ENCODE measurements at places on chromosomes 2 and 18.

DNA sequence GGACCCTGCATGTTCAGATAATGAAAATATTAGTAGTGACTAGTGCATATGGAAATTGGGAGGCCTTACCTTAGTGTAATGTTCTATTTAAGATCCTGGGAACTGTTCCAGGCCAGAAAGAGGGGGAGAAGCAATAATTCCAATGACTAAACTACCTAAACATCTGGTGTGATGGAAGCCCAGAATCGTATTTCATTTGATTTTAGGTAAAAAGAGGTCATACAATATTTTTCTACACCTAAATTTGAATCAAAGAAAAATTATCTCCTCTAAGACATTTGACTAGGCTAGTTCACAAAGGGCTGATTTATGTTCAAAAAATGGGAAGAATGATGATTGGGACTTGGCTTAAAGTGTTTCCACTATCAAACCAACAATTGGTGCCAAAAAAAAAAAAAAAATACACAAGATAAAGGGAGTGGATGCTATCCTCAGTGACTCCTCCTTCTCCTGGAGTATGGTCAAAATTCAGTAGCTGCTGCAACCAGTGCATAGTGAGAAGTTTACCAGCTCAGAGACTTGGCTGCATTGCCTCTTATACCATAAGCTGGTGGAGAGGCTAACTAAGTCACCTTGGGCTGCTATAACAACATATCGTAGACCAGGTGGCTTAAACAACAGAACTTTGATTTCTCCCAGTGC, 1038.3 kb upstream of the ACVR2A start:
- no peak for DNase-seq

GRCh38 chr18:44887227-44887631, 206.5 kb downstream of the SETBP1 start:
- DNase-seq, result no peak

DNA sequence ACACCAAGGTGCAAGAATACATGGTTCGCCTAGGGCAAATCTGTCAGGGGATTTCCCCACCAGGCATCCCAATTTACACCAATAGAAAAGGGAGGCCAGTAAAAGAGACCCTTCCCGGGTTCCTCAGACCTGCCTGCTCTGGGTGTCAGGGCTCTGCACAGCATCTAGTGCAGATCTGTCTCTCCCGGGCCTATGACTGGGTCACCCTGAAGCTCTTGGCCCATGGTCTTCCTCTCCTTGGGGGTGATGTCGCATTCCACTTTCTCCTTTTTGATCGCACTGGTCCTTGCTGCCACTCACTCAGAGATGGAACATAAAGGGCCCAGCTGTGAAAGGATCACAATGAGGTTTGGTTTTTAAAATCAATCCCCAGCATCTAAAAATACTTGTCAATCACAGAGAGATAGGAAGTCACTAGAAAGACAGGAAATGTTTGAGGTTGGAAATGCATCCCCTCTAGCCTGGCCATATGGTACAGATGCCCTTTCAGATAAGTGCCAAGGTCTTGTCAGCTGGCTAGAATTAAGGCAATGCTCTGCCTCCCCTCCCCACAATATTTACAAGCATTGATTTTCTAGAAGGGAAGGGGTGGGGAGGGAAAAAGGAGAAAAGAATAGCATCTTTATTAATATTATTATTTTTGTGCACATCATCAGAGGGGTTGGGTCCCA, 34.9 kb upstream of the AFTPH start:
- DNase-seq, result no peak

DNA sequence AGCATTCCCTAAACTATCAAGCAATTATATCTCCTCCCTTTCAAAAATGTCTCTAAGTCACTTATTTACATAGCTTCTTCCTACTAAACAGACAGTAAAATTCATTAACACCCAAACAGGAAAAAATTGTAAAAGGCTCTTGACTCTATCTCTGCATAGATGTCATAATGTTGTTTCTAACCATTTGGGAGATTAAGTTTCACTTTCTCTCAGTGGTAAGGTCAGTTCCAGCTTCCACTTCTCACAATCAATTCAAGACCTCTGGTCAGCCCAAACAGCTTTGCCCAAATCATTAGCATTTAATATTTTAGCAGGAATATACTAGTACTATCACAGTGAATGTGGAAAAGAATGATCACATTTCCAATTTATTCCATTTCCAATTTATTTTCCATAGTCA, 374.3 kb upstream of the MC4R start:
- DNase-seq, result no peak

- DNase-seq, result no peak
These were observed 53.3 kb downstream of the NEDD4L start for GRCh38 chr18:58097121-58097906.

- DNase-seq, result no peak
These were observed 826.7 kb upstream of the ACVR2A start for GRCh38 chr2:147017951-147018645.

GRCh38 chr2:74499267-74499939, at the start of gene LBX2:
TSS of gene LBX2 (minus strand) at chr2:74499603. CDS start at chr2:74499537, 66 bp downstream.
- DNase-seq, result no peak

- no peak for DNase-seq
These were observed 66.5 kb downstream of the FTCDNL1 start for GRCh38 chr2:199784512-199784911.

DNA sequence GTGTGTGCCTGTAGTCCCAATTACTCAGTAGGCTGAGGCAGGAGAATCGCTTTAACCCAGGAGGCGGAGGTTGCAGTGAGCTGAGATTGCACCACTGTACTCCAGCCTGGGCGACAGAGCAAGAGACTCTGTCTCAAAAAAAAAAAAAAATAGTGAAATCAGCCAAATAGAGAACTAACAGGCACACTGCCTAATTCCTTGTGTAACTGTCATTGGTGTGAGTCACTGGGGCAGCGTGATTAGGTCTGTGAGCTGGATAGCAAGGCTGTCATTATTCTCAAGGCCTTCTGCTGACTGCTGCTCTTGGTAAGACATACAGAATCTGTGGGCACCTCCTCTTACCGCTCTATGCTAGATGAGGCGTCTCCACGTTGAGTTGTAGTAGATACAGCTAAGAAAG, 270.3 kb downstream of the NEDD4L start:
- DNase-seq, result peak; percentile 66

- DNase-seq, result no peak
These were observed 74.1 kb downstream of the ATP8B1 start for GRCh38 chr18:57728941-57729511.

GRCh38 chr2:240687045-240687740, 4.5 kb upstream of the AQP12A start:
- no peak for DNase-seq

- no peak for DNase-seq
These were observed 106.1 kb downstream of the ETAA1 start for GRCh38 chr2:67503066-67503795.

GRCh38 chr2:136127356-136127755, 9.4 kb upstream of the CXCR4 start:
- no peak for DNase-seq

DNA sequence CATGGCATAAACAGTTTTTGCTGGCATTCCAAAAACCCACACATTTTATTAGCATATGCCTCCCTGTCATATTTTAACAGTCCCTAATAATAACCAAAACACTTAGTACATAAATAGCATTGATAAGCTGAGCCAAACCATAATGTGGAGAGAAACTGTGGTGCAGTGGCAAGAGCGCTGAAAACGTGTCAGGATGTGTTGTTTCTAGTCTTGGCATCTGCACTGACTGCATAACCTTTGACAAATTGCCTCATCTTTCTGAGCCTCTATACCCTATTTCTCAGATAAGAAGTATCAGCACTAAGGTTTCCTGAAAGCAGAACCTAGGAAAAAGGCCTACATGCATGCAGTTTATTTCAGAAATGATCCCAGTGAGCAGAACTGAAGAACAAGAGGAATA, 41.4 kb downstream of the RAD51AP2 start:
- no peak for DNase-seq

DNA sequence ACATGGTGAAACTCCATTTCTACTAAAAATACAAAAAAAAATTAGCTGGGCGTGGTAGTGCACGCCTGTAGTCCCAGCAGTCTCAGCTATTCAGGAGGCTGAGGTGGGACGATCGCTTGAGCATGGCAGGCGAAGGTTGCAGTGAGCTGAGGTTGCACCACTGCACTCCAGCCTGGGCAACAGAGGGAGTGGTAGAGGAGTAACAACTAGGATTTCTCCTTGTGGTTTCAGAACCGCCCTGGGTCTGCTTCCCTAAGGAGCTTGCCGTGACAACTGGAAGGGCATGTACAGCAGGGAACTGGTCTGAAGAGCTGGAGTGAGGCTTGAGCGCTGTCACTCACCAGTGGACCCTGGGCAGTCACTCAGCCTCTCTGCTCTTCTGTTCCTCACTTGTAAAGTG, 29.1 kb downstream of the REEP1 start:
- no peak for DNase-seq

- DNase-seq, result no peak
These were observed 295.8 kb downstream of the AFF3 start for GRCh38 chr2:99846462-99847107.

DNA sequence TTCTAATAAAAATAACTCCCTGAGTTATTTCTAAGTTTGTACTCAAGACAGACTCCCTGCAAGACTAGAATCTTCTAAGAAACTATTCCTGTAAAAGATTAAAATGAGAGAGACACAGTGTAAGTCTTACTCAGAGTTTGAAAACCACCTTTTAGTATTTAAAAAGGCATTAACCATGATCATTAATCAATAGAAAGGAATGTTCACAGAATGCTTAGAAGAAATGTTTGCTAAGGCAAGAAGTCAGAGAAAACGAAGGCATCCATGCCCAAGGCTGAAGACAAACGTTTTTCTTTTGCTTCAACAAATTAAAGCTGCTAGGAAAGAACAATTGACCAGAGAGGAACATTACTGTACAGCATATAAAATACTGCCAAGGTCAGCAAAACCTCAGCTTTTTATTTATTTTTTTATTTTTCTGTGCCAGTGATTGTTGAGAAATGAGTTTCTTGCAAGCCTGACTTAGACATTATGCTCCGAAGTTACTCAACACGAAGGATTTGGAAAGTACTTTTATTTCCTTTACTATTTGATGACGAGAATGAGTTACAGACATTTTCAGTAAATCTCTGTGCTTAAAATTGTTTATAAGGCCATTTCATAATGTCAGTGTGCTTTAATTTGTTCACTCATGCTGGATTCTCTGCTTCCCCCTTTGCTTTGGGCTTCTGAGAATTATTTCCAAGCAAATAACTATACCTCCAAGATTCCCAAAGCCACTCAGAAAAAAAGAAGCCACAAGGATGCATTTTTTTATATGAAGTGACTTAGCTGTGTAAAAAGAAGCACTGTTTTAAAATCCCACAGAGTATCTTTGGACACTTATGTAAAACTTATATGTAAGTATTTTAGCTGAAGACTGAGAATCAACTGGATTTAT, 20.5 kb downstream of the RND3 start:
- peak; percentile 51 for DNase-seq

GRCh38 chr18:49744376-49745008, 68.8 kb downstream of the ACAA2 start:
- no peak for DNase-seq

DNA sequence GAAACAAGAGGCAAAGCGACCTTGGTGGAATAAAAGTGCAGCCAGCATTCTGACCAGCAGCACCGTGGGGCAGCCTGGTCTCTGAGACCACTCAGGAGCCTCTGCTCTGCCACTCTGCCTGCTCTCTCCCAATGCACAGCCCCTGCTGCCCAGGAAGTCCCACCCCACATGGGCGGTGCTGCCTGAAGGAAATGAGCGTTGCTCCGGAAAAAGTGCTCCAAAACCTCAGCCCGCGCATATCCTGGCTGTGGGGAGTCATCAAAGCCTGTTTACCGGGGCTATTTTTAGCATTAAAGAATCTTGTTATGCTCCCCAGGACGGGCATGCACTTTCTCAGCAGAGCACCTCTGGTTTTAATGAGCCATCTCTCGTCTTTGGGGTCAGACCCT, 54.5 kb downstream of the EPAS1 start:
- DNase-seq, result no peak

DNA sequence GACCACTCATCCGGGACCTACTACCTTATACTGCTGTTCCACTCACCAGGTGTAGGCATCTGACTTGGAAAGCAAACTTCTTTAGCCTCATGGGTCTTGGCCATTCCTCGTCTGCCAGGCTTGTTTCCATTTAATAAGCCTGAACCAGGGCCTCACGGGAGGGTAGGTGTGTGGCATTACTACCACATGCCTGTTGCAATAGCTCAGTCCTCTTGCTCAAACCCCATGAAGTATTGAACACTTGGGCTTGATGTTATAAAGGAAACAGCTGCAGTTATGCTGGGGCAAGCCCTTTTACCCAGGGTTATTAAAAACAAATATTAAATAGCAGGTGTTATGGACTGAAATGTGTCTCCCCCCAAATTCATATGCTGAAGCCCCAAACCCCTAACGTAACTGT, 21.2 kb downstream of the MRPL44 start:
- no peak for DNase-seq

DNA sequence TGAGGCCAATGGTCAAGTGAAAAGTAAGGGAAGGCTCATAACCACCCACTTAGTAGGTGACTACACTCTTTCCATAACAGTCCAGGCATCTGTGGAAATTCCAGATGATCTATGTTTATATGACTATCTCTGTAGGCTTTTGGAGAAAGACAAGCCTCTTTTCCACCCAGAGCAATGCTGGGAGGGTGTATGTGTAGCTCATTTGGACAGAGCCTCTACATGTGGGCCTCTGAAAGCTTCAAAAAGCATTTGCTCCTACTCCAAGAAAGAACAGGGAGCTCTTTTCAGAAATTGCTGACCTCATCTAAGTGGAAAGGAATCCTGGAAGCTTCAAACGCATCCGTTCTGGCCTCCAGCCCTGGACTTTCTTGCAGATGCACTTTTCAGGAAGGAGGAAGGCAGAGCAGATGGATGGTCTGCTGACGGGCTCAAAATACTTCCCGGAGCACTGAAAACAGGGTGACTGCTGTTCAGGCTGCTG, 308.7 kb downstream of the LRATD1 start:
- DNase-seq, result peak; percentile 37

DNA sequence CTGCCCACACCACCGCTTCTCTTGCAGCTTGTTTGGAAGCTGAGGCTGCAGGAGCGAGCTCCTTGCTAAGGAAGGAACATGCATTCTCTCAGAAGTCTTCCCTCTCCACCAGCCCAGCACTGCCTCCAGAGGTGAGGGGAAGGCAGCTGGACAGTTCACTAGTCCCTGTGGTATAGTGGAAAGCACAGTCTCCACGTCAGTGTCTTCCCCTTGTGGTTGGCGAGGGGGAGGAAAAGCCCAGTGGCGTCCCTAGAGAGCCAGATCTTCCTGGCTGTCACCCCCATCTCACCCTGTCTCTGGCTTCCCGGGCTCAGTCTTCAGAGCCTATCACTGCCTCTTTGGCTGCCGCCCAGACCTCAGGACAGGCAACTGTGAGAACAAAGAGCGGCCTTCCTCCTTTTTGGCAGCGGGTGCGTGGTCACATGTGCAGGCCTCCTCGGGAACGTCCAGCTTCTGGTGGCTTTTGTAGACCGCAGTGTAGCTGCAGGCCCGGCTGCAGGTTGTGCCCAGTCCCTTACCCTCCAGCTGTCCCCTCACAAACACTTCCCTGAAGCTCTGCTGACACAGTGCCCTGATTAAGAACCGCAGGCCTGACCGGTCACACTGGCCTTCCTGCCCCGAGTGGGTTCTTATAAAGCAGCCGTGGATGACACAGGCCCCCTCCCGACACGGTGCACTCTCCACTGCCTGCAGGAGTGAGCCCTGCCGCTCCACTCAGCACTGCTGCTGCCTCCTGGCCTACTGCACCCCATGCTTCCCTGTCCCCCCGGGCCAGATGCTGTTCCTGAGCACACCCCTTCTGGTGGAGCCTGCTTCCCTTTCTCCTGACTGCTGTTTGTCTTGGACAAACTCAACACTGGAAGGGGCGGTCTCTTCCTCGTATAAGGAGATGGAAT, 90.9 kb downstream of the RNF144A start:
- DNase-seq, result no peak
